ENCODE measurements at places on chromosomes 3 and 15.

GRCh38 chr15:70158309-70159000, 60.7 kb upstream of the TLE3 start:
- DNase-seq = no peak

- no peak for DNase-seq
Observed at GRCh38 chr3:30695302-30696061, 89.1 kb downstream of the TGFBR2 start.

DNA sequence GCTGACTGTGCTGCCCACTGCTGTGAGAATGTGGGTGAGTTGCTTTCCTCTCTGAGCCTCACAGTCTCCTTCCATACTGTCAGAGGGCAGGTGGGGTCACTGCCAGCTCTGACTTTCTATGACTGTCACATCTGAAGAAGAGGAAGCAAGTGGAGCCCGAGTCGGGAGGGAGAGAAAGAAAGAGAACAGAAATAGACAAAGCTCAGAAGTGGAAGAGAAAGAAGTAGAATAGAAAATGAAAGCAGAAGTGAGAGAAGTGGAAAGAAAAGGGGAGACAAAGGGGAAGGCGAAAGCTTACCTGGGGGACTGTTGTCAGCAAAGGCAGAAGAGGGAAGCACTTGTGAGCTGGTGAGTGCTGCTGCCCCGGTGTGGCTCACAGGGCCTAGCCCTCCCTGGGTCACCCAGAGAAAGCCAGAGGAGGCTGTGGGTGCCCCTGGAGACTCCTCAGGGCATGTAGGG, 57.9 kb downstream of the EPHB1 start:
- peak; percentile 99 for DNase-seq

GRCh38 chr3:156252656-156253055, 132.3 kb downstream of the KCNAB1 start:
- DNase-seq = no peak

DNA sequence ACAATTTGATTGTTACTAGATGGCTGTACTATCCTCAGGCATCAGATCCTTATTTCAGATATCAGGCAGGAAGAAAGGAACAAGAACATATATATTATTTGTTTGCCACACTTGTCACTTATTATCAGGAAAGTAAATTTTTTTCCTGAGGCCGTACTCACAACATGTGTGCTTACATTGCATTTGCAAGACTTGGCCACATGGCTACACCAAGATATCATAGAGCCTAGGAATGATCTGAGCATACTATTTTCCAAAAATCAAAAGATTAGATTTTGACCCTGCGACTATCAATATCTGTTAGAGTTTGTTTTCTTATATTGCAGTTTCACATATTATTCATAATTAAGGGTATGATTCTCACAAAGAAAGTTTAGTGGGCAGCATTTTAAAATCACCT, 426.2 kb upstream of the BCHE start:
- no peak for DNase-seq

GRCh38 chr3:150061288-150062024, 90.8 kb upstream of the PFN2 start:
- no peak for DNase-seq

- DNase-seq = no peak
Observed at GRCh38 chr3:138361561-138361971, 13.2 kb downstream of the MRAS start.

GRCh38 chr3:65873028-65873427, 165.7 kb downstream of the MAGI1 start:
- no peak for DNase-seq

DNA sequence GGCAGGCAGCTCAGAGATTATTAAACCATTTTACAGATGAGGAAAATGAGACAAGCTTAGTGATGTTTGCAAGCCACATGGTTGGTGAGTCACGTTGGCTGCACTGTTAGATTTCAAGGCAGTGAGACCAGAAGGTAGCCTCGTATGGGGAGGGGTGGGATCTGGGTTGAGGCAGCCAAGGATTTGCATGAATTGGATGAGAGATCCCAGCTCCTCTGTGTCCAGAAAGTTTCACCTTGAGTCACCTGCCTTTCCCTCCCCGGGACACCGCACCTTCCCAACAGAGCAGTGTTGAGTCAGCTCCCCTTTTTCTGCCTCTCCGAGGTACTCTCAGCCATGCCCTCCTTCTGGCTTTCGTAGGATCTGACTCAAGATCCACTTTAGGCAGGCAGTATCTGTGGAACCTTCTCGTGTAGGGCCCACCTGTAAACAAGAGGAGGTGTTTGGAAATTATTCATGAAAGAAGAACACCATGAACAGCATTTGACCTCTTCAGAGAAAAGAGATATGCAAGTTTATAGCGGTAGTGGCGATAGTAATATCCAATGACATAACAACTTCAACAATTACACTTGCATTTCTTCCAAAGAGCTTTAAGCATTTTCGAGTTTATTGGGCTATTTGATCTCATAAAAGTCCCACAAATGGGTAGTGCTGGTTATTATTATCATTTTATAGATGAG, 46.8 kb upstream of the VPS8 start:
- DNase-seq = no peak

DNA sequence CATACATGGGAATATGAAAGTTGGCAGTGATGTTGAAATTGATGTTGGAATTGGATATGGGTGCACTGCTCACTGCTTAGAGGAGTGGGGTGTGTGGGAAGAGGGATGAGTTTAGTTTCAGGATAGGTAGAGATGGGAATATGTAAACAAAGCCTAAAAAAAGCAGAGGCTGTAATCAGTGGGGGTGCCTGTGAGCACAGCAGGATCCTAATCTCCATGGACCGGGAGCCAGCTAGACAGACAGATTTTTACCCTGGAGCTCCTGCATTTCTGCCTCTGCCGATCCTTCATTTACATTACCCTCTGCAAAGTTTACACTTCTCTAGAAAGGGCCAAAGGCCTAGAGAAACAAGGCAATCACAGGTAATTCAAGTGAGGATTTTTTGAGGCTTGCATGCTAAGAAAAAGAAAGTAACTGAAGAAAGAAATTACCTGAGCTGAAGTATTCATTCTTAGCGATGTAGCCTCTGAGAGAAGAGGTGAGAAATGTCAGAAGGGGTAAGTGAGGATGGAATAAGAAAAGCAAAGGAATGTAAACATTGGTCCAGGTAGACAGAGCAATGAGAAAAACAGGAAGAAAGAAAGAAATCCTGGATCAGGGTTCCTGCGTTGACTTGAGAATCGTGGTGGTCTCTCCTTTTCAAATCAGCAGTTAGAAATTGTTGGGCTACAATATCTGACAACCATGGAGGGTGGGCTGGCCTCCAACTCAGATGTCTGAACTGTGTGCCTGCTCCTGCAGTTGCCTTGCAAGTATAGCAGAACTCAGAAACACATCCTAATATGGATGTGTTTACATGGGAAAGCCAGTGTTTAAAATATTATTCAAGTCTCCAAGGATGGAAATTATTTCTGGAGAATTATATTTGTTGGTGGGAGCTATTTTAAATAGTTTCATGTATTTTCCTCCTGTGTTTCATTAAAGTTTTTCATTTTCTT, 79.8 kb downstream of the CRTC3 start:
- DNase-seq = no peak

GRCh38 chr3:157500232-157500631, 3.0 kb downstream of the VEPH1 start:
- DNase-seq = no peak

- DNase-seq = no peak
Observed at GRCh38 chr3:8307545-8308110, 194.0 kb upstream of the LMCD1 start.

Measured in MV-4-11 (cell line).